ENCODE measurements at places on chromosomes 1 and 21.

GRCh38 chr1:19312782-19313635, 883 bp downstream of the SLC66A1 start:
- DNase-seq: no peak

DNA sequence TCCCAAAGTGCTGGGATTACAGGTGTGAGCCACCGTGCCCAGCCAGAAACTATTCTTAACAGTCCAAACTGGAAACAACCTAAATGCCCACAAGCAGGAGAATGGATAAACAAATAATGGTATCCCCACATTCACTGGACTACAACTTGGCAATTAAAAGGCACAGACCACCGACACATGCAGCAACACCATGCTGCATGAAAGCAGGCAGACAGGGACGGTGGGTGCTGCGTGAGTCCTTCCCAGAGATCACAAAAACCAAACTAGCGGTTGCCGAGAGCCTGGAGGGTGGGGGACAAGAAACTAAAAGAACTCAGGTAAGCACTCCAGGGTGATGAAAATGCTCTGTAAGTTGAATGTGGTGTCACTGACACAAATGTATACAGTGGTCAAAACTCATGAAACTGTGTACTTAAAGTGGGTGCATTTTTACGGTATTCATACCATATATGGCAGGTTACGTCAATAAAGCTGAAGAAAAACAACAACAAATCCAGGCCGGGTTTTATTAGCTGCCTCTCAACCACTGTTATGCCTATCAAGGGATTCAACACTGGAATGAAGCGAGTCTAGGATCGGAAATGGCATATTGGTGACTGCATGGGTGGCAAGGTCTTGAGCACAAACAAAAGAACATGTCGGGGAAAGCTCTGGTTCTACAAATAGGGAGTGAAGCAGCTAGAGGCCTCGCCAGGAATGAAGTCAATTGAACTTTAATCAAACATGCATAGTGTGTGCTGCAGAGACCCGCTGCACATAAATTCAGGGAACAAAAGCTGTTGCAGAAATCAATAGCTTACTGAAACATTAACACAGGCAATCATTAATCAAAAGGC, 52.4 kb downstream of the SLC45A1 start:
- no peak for DNase-seq

GRCh38 chr1:156260896-156261295, 13.0 kb upstream of the PAQR6 start:
- no peak for DNase-seq

GRCh38 chr1:89310505-89310904, 37.8 kb upstream of the GBP5 start:
- DNase-seq: no peak
